EH (cell line): ENCODE measurements at places on chromosomes 2 and 18.
A peak's percentile ranks its signal among the peaks of the same experiment; 100 is the strongest.

- no peak for DNase-seq
Measured at GRCh38 chr2:96153991-96154431, 8.8 kb upstream of the DUSP2 start.

- peak; percentile 27 for DNase-seq
Measured at GRCh38 chr2:218435003-218435982, 16.4 kb downstream of the VIL1 start.

DNA sequence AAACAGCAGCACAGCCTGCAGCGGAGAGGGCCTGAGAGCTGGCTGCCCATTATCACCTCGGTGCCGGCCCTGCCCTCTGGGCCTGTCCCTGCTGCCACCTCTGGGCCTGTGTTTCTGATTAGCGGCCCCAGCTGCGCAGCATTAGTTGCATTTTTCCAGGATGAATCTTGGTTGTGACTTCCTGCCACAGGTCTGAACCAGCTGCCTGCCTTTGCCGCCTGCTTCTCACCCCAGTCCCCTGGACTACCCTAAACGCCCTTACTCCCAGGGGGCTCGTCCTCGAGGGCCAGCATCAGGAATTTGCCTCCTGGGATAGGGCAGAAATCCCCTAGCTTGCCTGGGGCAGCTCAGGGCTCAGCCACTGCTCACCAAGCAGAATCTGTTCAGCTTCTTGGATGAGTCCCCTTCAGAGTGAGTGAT, 342.8 kb downstream of the DYSF start:
- peak; percentile 91 for DNase-seq

- peak; percentile 59 for DNase-seq
Measured at GRCh38 chr2:159064446-159065301, 96.2 kb downstream of the TANC1 start.

- no peak for DNase-seq
Measured at GRCh38 chr2:159882130-159882745, 84.2 kb upstream of the CD302 start.

GRCh38 chr2:147688242-147688641, 156.6 kb upstream of the ACVR2A start:
- peak; percentile 36 for DNase-seq

- DNase-seq, result peak; percentile 63
Measured at GRCh38 chr18:22346401-22346952, 71.2 kb downstream of the CTAGE1 start.
